NCI-H774 (cell line): ENCODE measurements at places on chromosomes 11 and 22.

DNA sequence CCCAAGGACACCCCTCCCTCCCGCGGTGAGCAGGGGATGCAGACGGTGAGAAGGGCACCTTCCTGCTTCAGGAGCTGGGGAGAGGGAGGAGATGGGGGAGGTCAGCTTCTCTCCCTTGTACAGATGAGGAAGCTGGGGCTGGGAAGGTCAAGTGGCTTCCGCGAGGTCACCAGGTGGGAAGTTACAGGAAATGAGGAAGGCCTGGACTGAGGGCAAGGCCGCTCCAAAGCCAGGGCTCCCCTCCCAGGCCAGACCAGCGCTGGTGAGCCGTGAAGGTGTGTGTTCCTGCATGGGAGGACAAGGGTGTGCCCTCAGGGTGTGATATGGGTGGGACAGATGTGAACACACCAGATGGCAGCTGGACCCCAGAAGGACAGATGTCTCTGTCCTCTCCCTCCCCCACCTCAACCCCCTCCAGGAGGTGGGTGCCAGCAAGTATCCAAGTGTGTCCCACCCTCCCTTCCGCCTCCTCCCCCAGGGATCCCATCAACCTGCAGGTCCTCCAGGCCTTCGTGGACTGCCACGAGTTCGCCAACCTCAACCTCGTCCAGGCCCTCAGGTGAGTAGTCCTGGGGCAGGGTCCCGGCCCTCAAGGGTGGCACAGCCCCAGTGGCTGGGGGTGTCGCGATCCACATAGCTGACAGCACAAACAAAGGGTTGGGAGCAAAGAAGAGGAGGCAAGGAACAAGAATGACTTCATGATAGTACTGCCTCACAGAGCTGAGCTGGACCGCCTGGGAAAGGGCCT is 16.6 kb downstream of the CYTH4 start:
- DNase-seq = no peak

GRCh38 chr22:29112121-29112520 is 39.3 kb downstream of the KREMEN1 start:
- no peak for DNase-seq

DNA sequence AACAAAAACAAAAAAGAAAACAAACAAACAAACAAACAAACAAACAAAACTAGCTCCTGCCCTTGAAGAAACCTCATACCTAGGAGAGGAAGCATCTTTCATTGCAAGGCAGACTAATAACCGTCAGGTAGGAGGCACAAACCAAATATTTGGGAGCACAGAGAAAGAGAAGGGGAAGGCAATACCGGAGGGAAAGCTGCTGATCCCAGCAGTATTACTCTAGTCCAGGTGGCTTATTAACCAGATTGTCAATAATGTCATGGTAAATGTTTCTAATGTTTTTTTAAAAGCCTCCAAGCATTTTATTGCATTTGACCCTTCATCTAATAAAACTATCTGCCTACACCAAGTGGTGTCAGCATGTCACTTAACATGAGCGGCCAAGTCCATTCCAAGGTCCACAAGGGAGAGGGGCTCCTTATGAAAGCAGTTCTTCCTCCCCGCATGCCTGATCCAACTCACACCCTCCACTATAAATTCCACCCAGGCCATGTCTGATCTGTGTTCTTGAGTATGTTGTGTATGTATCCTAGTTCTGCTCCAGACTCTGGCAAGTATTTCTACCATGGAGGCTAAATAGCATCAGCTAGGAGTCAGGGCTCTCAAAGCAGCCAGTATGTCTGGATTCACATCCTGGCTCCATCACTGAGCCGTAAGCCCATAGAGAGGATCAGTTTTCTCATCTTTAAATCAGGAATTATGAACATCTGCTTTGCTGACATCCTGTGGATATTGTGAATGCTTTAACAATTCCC is 208.1 kb upstream of the TENM4 start:
- no peak for DNase-seq

DNA sequence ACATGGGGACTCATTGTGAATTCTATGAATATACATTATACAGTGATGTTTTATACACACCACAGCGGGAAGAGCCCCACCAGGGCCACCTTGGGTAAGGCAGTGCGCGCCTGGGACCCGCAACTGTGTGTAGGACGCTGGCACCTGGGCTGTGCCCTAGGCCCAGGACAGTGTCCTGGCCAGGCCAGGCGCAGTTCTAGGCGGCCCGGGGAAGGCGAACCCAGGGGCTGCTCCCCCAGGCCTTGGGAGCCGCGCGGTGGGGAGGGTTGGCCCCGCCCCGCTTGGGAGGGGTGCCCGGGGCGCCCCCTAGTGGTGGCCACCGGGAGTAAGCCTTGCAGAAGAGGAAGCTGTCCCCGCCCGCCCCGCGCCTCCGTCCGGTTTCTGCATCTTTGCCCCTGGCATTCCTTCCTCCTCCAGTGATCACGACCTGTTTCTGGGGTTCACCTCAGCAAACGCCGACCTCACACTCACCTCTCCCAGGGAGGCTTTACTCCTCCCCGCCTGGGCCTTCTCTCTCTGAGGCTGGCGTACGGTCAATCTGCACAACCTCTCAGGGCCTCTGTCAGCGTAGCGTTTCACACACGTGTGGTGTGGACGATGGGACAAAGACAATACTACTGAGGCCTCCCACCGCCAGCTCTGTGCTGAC is 9.5 kb upstream of the EHD1 start:
- peak; percentile 60 for DNase-seq

DNA sequence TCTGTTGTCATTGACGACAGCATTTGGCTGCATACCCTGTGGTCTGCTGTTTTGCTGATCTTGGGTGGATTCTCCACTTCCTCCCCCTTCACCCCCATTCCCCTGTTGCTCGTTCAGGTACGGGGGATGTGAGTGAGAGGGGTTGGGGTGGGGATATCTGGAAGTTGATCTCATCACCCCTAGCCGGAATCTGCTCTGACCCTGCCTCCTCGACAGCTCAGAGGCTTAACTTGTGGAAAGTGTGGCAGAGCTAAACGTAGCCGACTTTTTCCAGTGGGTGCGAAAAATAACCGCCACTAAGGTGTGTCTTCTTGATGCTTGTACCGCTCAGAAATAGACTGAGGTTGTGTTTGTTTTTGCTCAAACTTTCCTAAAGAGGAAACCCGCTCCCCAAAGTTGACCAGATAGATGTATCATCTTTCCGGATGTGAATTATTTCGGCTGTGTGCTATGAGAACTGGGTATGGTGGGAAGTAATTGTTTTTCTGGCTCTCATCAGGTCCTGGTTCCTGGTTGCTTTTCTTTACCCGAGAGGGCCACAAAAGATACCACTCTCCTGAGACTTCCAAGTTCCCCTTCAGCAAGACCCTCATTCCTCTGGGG is 6.6 kb downstream of the ZBTB16 start:
- no peak for DNase-seq

DNA sequence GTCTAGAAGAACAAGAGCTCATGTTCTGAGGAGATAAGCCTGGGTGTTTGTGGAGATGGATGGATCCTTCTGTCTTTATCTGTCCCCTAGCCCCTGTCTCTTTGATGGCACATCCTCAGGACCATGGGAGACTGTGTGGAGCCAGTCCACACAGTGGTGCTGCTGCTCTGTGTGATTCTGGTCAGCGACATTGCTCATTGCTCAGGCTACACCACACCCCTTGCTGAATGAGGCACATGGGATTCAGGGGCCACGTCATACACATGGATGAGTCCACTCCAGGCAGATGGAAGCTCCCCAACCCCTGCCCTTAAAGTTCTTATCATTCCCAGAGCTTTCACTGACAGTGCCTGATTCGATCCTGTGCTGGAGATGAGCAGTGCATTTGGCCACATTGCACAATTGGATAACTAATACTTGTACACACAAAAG is 222.2 kb downstream of the NAV2 start:
- DNase-seq = no peak

DNA sequence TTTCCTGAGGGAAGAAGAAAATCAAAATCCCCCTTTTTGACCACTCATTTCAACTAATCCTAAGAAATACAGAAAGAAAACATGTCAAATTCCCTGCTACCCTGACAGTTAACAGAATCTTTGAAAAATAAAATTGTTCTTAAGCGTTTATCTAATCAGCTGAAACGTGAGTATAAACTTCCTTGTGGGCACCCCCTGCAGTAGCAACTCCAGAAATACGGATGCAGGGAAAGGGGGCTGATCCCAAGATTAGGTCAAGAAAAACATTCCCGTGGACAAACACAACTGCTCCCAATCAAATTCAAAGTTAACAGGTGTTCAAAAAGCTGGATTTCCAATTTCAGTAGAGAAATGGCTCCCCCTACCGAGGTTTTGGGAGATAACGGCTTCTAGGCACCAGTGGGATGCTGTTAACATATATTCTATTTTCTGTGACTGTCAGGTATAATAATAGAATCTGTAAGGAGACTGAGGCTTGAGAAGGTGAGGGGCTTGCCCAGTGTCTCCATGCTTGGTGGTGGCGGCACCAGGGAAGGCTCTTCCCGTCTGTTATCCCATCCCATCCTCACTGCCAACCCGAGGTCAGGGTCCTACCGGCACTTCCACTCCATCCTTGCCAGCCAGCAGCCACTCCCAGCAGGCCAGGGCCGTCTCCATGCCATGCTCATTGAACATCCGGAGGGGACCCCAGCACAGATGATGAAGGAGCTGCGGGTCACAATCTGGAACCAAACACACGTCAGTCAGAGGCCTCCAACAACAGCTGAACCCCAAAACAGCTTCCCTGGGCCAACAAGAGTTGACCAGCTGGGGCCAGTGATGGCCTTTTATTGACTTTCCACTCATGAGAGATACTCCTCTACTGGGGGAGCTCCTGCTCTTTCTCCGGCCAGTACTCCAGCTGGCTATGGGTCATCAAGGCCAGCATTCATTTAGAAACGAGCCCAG is 32.0 kb upstream of the SERPIND1 start:
- DNase-seq = no peak

DNA sequence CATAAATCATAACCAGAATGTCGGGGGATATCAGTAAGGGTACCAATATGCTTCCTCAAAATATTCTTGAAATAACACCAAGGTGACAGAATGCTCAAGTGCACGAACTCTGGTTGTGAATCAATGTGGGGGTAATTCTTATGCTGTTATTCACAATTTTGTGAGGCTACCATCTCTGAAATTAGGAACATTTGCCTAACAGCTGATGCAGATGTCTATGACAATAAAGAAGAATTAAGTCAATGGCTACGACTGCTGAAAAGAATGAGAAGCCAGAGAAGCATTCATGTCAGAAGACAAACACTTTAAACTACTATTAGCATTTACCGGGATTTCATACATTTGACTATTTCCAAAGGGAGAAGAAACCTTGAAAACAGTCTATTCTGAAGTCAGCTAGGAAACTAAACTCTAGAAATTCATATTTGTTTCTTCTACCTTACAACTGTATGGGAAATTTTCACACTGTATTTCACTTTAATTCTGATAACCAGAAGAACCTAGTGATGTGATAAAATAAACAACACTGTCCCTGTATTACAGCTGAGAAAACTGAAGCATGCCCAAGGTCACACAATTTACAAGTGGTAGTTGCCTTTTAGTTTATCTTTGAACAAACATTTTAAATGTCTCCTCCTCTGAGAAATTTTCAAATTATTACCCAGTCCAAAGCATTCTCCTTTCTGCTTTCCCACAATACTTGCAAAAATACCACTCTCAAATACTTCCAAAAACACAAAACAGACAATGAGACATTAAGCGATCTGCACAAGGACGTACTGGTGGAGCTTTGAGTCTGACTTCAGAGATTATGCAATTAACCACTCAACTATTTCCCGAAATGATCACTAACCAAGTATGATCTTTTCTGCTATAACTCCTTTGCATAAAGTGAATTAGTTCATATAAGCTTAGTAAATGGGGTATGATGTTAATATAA is 18.0 kb upstream of the ARHGAP32 start:
- no peak for DNase-seq

DNA sequence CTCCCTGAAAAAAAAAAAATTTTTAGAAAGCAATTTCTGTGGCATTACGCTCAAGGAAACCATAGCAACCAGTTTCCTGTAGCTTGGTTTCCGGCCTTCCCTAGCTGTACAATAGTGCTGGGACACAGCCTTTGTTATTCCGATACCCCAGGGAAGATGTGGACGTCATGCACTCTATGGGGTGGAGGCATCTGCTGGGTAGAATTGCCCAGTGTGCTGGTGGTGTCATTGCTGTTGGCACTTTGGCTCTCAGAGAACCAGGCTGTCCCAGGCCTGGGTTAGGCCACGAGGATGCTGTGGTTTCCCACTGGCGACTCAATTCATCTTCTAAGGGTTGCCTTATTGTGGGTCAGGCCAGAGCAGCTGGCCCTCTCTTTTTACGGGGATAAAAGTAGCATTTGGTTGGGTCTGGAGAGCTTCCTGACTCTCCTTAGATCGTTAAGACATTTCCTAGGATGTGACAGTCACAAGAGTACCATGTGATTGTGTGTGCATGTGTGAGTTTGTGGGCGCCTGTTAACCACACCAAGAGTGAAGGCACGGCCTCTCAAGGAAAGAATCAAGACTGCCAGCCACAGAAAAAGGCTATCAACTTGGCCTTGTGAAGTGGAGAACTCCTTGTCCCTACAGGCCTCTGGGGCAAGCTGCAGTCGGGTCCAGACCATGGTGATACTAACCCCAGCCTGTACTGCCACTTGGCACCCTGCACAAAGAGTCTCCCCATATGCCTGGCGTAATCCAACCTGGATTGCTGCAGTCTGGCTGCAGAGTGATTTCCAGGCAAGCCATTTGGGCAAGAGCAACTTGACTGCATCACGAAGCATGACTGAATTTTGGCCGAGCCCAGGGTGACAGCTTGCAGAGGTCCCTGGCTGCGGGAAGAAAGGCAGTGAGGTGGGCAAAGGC is 35.9 kb upstream of the NAV2 start:
- no peak for DNase-seq

GRCh38 chr11:115636753-115637527 is 132.7 kb upstream of the CADM1 start:
- no peak for DNase-seq

DNA sequence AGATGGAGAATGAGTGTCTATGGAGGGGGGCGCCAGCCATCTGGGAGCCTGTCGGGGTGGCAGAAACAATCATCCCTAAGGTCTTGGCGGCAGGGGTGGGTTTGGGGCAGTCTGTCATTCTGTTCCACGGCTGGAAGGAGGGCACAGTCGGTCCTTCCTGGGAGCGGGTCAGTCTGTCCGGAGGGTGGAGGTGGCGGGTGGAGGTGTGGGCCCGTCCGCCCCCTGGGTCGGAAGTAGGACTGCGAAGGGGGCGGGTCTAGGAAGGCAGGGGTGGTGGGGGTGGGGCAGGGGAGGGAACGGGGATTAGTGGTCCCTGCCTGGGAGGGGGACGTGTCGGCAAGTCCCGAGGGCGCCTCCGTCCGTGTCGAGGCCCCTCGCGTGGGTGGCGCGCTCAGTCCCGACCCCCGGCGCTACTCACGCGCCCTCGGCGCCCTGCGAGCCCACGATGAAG is 461 bp downstream of the TBC1D10A start:
- DNase-seq = no peak
